Stimulated activated CD8-positive, alpha-beta memory T cell treated with anti-CD3 and anti-CD28 coated beads, Interleukin-4, amount 100 ng/mL, for 1 hour (primary cell): ENCODE measurements at places on chromosomes 7 and 10.

DNA sequence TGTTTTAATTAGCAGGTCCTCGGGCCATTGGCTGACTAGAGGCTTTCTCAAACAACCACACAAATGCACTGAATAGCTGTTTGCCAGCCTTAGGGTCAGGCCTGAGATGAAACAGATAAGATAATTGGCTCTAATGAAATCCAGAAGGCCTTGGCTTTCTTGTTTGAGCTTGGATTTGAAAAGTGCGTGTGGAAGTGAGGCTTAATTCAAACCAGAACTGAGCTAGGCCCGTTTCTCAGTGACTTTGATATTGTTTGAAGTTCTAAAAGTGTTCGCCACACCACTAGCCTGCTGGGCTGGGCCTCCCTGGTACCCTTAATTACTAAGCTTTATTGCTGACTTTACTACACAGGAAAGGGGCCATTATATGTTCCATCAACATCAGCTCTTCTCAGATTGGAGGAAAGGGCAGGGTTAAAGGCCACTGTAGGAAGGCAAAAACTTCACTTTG is 270.6 kb downstream of the TWIST1 start:
- no peak for DNase-seq

- no peak for DNase-seq
These were observed 70.0 kb downstream of the PRKG1 start for GRCh38 chr10:51144161-51144781.

DNA sequence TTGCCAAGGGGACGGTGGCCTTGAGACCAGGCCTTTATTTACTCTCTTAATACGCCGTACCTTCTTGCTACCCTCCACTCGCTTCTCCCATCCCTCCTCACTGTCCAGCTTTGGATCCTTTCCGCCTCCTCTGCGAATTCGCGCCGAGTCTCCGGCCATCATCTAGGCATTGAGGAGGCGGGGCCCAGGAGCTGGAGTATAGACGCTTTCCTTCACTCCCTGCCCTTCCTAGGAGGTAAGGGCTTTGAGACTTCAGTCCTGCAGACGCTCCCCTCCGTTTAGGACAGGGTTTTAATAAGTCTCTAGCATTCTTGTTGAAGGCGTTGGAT is 538 bp downstream of the TFAM start:
- DNase-seq, result no peak

- no peak for DNase-seq
These were observed 692.1 kb downstream of the PCDH15 start for GRCh38 chr10:54108961-54109360.

- DNase-seq, result no peak
These were observed 18.9 kb upstream of the MYL7 start for GRCh38 chr7:44159824-44160630.

GRCh38 chr10:52077814-52078213 is 236.3 kb upstream of the DKK1 start:
- DNase-seq, result no peak

GRCh38 chr7:11650030-11650429 is 182.0 kb downstream of the THSD7A start:
- no peak for DNase-seq

DNA sequence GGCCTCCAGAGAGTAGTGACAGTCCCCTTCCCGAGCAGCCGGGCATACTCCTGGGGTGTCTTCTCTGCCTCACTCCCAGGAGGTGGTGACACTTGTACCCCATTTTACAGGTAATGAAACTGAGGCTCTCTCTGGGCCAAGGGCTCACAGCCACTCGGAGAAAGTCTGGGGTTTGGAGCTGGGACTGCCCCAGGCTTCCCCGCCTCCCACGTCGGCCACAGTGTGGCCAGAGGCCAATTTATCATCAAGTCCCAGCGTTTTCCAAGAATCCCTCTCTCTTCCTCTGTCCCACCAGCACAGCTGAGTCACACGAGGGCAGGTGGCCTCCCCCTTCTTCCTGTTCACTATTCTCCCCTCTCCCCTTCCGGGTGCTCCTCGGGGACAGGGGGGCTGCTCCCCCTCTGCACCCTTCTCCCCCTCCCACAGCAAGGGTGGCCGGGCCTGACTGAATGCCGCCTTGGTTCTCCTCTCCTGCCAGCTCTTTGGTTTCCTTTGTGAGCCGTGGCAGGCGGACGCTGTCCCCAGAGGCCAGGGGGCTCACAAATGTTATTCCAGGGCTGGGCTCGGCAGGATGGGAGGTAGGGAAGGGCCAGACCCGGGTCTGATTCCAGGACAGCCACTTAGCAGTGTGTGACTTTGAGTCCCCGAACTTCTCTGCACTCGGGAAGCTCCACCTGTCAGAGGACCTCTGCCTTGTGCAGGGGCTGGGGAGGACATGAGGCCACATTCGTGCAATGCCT is 17.7 kb downstream of the CLIP2 start:
- DNase-seq, result no peak

GRCh38 chr10:79021331-79021907 is 47.3 kb upstream of the ZMIZ1 start:
- DNase-seq, result no peak

GRCh38 chr10:12699781-12700556 is 301.5 kb downstream of the CCDC3 start:
- no peak for DNase-seq

- DNase-seq, result no peak
These were observed 9.0 kb downstream of the SKIDA1 start for GRCh38 chr10:21516242-21517131.

GRCh38 chr7:132723506-132724081 is 147.3 kb upstream of the PLXNA4 start:
- no peak for DNase-seq
